ENCODE measurements at places on chromosomes 4 and X.
A peak's percentile ranks its signal among the peaks of the same experiment; 100 is the strongest.

- no peak for DNase-seq
Observed at GRCh38 chr4:8675906-8676305, 83.3 kb downstream of the CPZ start.

- no peak for DNase-seq
Observed at GRCh38 chr4:69093681-69094080, 2.6 kb upstream of the UGT2B7 start.

- DNase-seq = peak; percentile 18
Observed at GRCh38 chrX:103831803-103832544, at the start of gene RAB9B. RAB9B (minus strand) TSS chrX:103832257; CDS start chrX:103825784, 6,473 bp downstream.

DNA sequence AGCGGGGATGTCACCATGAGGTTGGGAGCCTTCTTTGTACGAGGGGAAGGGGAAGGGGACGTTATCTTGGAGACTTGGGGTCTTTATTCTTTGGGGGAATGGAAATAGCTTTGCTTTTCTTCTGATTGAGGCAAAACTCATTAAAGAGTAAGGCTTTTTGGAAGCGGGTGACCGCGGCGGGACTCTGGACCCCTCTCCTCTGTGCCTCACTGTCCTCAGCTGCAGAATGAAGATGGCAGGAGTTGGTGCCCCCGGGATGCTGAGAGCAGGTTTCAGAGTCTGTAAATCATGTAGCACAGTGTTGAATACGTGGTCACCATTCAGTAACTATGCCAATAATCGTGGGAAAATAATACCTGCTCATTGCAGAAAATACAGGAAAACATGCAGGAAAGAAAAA, 32.1 kb downstream of the HTT-AS start:
- DNase-seq = no peak

GRCh38 chrX:63186137-63186536, 165.0 kb downstream of the SPIN4 start:
- no peak for DNase-seq

DNA sequence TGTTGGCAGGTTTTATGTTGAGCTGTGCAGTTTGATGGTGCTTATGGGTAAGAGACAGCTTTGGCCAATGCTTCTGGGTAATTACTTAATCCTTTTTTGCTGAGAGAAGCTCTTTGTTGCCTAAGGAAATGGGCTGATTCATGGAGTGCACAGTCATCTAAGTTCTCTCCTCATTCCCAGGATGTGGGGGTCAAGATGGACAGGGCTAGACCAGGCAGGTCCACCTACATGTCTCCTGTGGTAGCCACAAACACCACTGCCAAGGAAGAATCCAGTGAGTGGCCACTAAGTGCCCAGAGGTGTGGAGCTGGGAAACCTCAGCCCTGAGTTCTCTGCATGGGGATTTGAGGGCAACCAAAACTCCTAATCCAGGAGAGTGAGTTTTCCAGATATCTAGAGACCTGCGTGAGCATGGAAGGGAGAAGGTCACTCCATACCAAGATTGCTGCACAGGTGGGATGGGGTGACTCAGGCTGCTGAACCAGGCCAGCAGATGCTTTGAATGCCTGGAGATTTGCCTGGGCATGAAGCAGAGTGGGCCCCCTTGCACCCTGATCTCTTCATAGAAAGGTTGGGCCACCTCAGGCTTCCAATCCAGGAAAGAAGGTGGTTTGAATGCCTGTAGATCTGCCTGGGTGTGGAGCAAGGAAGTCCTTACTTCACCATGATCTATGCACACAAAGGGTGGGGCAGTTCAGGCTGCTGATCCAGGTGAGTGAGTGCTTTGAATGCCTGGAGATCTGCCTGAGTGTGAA, 234.8 kb upstream of the GNPDA2 start:
- no peak for DNase-seq

- DNase-seq = no peak
Observed at GRCh38 chrX:95662200-95662599, 1022.4 kb upstream of the DIAPH2 start.

- DNase-seq = no peak
Observed at GRCh38 chrX:22012051-22012450, 20.1 kb upstream of the PHEX start.

DNA sequence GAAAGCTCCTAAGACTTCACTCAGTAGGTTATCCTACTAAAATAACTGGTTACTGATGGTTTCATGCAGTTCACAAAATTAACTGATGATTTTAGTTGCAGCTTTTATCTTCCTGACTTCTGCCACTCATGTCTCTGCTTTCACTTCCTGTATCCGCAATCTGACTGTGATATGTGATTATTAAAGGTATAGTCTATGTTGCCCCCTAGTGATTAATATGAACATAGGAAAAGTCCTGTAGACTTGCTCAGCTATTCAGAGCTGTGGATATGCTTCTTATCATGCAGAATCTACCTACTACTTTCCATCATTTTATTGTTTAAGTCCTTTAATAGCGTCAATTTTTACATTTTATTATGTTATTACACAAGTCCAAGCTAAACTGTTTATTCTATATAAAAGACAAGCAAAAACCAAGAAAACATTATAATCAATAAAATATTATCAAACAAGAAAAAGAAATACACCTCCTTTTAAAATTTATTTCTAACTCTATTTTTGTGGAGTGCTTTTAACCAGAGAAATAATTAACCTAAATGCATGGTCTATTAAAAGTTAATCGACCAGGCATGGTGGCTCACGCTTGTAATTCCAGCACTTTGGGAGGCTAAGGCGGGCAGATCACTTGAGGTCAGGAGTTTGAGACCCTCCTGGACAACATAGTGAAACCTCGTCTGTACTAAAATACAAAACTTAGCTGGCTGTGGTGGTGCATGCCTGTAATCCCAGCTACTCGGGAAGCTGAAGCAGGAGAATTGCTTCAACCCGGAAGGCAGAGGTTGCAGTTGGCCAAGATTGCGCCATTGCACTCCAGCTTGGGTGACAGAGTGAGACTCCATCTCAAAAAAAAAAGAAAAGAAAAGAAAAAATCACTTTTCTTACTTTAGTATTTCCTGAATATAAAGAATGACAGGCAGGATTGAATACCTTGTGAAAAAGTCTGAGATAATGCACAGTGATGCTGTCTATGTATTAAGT, 40.4 kb upstream of the TLR2 start:
- no peak for DNase-seq

DNA sequence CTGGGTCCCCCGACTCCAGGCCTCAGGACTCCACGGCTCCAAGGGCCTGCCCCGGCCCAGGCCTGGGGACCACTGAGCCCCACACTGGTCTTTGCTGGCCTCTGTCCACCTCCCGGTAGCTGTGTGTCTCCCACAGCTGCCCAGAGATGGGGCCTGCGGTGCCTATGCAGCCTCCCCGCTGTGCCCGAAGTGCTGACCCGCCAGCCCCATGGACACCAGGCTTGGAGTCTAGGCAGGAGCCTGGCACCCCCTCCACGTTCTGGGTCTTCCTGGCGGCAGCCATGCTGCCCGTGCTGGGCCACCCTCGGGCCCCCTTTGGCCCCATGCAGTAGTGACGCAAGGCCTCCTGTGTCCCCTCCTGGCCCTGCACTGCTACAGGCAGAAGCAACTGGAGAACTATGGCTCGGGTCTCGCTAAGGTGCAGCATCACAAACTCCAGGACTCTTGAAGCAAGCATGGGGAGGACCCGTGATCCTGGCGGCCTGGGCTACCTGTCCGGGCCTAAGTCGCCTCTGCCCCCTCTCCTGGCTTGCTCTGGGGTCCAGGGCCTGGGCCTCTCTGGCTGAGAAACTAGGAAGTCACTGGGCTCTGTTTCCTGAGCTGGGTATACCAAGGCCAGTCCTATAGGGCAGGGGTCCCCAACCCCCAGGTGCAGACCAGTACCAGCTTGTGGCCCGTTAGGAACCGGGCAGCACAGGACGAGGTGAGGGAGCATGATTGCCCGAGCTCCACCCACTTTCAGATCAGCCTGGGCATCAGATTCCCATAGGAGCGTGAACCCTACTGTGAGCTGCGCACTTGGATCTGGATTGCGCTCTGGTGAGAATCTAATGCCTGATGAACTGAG, 917 bp downstream of the MYL5 start:
- no peak for DNase-seq

DNA sequence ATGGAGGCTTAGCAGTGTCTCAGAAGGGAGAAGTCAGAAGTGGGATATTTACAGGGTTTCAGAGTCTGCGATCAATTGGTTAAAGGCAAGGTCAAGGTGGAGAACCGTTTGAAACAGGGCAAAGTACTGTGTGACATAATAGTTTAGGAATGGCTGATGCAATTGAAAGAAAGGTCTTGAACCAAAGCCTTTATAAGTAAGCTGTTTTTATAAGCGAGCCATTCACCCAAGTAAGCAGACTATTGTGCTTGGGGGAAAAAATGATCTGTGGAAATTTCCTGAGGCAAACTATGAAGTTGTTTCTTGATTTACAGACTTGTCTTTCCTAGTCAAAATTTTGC, 327.3 kb downstream of the CAMK2D start:
- no peak for DNase-seq
